ENCODE measurements at places on chromosomes 3 and 15.
A peak's percentile ranks its signal among the peaks of the same experiment; 100 is the strongest.

DNA sequence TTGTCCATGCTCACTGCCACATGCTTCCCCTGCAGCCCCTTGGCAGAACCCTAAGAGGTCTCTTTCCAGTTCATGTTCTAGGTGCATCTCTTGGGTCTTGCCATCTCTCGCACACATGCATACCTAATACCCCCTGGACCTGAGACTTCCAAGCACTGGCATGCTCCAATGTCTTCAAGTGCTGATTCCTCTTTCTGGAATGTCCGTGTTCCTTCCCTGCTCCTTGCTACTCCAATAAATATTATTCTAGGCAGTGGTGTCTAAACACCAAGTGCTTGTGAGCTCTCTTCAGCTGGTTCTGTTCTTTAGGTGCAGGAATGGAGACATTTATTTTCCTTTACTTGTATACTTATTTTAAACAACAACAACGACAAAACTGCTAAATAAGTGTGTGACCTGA is 370.1 kb downstream of the LPP start:
- no peak for DNase-seq

DNA sequence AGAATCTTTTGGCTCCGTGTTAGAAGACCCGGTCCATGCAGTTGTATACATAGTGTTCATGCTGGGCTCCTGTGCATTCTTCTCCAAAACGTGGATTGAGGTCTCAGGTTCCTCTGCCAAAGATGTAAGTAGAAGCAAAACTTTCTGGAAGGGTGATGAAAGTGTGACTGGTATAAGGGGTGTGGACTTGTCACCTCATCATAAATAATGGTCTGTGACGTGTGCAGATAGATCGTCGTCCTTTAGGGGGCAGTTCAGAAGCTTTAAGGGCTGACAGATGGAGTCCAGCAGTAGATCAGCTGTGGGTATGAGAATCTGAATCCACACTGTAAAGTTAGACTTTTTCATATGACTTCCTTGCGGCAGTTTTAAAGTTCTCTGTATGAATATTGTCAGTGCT is 15.3 kb downstream of the SEC61A1 start:
- DNase-seq = no peak

DNA sequence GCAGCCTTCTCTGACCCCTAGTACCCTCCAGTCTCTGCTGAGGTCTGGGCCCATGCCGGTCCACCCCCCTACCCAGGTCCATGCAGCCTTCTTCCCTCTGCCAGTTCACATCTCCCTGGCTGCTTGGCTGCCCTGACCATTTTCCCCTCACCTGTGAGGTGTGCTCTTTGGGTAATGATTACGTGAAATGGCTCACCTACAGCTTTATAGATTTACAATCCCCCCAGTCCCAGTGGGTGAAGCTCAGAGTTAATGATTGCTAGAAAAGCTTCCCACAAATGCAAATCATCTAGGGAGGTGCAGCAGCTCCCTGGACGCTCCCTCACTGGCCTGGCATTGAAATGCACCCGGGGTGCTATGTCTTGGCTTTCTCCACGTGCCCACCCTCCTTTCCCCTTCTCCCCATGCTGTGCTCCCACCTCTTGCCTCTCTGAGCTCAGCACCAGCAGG is 18.7 kb downstream of the PAQR5 start:
- no peak for DNase-seq

DNA sequence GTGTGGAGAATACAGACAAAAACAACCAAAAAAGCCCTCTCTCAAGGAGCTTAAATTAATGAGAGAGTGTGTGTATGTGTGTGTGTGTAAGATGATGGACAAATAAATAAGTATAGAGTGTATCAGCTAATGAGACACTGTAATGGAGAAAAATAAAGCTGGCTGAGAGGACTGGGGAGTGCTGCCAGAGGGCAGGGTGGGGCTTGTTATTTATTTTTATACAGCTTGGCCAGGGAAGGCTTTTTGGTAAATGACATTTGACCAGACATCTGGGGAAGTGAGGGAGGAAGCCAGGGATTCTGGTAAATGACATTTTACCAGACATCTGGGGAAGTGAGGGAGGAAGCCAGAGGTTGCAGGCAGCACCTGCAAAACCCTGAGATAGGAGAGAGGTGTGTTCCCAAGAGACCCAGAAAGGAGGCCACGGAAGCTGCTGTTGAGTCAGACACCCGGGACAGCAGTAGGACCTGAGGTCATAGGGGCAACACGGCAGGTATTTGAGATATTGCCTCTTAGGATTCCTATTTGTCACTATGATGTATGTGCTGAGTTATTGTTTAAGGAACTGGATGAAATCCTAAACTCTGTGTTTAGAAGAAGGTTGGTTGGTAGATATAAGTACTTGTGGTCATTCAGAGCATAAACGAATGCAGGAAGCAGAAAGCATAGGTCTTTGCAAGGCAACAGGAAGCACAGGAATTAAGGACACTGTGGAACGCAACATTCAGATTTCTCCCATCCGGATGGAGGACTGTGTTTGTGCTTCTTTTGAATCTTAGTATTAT is 2.7 kb downstream of the SV2B start:
- no peak for DNase-seq

GRCh38 chr3:54547051-54547450 is 380.8 kb downstream of the LRTM1 start:
- no peak for DNase-seq

DNA sequence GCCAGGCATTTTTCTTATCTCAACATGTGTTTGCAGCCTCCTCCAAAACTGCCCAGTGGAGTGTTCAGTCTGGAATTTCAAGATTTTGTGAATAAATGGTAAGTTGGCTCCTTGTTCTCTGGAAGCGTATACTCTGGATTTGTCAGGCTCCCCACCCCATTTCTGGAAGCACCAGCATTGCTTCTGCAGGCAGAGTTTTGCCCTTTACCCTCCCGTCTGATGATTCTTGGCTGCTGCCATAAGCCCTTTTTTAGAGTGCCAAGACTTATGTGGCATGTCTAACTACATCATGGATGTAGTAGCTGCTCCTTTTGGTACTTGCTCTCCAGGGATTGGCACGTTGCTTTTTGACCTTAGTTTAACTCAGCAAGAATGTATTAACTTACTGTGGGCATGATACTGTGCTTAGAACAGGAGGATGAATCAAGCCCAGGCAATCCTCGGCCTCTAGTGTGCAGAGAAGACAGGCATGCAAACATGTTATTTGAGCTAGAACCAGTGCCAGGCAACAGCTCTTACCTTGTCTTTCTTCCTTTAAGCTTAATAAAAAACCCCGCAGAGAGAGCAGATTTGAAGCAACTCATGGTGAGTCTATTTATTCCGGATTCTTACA is 8.3 kb downstream of the SNAPC5 start:
- no peak for DNase-seq

DNA sequence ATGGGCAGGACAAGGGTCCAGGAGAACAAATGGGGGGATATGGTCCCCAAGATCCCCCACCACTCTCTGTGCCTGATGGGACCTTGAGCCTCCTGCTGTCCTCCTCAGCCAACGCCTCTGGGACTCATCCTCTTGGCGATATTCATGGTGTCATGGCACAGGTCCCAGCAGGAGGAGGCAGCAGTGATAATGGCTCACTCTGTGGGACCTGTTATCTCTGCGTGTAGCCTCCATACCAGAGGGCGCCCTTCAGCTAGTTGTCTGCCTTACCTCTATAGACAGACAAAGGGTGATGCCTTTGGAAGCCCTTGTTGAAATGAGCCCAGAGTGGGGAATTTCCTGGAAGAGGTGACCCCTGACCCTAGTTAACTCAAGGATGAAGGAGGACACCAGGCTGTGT is 7.4 kb downstream of the ZBTB47 start:
- DNase-seq = no peak

DNA sequence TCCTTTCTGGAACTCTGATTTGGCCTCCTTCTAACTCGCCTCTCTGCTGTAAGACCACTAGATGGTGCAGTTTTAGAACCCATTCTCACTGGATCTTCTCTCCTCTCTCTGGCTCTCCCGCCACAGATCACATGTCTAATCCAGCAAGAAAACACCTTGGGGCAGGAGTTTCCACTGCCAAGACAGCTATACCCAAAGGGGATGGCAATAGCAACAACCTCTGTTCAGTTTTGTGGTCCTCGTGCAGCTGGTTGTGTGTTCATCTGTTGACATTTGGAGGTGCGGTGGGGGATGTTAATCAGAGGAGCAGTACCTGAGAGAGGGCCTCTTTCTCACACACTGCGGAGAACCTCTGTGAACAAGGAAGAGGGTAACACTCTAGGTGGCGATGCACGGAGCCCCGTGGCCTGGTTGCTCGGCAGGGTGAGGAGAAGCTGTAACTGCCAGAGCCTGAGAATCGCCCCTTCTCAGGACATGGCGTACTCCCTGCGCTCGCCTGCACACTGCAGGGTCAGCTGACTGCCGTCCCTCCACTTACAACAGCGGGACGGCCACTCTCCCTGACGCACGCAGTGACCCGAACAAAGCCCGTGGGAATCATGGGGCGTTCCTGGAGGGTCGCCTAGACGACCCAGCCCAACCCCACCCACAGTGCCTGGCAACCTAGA is at the start of gene TEX55:
Gene TEX55 (plus strand): TSS at position 666 of the 668 bp plus-strand sequence. CDS start 25 bp downstream, outside the sequence.
- peak; percentile 50 for DNase-seq

- DNase-seq = no peak
These were observed 122.2 kb downstream of the KLHL25 start for GRCh38 chr15:85672332-85673084.

DNA sequence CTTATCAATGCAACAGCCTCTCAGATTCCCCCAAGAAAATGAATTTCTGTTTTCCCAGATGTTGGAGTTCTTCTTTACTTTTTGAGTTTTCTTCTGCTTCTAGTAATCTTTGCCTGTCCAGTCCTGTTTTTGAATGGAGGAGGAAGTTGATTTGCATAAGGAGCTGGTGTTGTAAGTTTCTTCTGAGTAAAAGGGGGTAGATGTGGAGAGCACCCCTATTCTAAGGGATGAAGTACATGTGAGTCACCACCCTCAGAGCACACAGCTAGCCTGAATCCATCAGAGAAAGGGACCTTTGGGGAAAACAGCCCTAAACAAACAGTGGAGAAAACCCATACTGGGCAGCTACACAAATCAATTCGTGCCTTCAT is 34.5 kb downstream of the ACAA1 start:
- DNase-seq = no peak

DNA sequence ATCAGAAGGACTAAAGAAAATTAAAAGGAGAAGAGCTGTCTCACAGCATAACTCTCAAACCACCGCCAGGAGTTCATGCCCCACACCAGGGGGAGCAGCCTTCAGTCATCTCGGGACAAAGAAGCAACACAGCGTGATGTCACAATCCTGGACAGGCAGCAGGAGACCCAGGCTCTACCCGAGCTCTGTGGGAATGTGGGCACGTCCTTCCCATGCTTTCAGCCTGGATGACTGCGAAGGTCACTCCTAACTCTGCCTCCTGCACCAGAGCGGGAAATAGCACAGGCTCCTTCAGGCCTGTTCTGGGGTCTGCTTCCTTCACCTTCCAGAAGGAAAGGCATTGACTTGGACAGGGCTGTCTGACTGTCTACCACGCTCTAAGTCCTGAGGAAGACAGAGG is 31.3 kb downstream of the NOX5 start:
- DNase-seq = no peak

- DNase-seq = no peak
These were observed 16.8 kb downstream of the GJD2 start for GRCh38 chr15:34738002-34738401.

DNA sequence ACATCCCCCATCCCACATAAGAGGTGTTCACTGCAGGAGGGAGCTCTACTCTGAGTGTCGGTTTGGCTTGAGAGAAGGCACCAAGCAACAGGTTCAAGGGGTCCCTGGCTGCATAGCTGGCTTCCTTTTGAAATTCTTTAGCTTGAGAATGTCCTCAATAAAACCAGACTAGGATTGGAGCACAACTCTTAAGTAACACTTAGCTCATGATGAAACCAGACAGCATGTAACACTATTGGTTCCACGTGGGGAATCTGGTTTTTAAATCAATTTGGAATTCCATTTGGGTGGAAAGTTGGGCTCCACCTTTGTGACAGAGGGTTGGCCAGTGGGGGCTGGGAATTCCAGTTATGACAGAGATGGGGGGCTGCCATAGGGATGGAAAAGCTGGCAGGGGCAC is 281.2 kb downstream of the TLE3 start:
- no peak for DNase-seq

DNA sequence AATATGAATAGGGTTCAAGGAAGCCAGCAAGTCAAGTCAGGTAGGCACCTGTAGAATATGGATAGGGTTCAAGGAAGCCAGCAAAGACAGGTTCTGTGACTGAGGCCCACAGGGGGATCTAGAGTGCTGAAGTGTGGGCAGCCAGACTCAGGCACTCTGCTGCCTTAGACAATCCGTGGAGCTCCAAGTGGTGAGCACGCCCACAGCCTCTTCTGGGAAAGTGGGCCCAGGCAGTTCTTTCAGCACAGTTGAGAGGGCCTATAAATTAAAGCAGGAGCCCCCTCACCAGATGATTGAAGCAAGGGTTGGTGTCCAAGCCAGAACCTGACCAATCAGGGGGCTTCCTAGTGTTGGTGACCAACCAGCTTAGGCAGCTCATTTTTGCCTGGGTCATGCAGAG is 51.0 kb downstream of the ANP32A start:
- DNase-seq = no peak

DNA sequence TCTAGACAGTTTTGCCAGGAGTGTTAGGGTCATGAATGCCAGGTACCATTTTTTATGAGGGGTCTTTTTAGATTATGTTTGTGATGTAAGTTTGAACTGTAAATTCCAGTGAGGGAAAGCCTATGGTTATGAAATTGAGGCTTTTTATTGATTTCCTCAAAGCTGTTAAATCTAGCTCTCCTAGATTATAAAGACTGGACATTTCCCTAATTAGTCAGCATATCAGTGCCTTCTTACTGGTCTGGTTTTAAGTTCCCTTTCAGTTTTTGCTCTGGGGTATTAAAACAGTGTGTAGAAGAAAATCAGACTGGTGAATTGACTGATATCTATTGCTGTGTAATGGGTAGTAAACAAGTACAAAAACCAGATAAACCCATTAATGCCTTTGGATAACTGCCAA is 39.2 kb downstream of the LRRC49 start:
- no peak for DNase-seq

GRCh38 chr3:158735296-158736033 is 3.2 kb upstream of the RARRES1 start:
- no peak for DNase-seq

DNA sequence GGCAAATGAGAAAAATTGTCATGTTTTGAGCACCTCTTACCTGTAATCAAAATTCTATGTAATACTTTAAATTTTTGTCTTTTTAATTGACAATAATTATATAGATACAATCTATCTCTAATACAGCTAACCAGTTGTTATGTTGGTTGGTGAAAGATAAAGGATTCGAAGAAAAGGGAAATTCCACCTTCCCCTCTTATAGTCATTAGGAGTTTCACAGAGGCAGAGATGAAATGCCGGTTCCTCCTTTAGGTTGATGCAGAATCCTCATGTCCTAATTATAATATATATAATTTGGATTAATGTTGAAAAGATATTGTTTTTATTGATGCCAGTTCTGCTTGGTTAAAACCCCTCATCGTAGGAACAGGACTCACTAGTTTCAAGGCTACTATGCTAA is 67.1 kb downstream of the LRCH3 start:
- DNase-seq = no peak

DNA sequence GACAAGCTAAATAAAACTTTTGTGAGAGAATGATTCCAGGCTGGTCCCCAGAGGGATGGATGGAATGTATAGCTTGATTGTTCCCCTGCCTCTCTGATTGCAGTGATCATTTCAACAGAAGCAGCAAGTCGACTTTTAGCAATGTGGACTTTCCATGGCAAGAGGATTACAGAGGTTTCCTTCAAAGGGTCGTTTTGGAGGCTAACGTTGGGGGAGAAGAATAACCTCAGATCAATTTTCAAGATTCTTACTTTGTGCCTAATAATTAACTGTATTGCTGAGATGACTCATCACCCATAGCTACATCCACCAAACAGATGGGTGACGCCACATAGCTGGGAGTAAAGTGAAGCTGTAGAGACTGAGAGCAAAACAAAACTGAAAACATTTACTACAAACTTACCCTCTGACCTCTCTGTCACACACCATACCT is 79.9 kb downstream of the GTPBP8 start:
- DNase-seq = no peak

GRCh38 chr3:8709801-8710507 is 23.6 kb upstream of the CAV3 start:
- peak; percentile 63 for DNase-seq

Measured in NCI-H748 treated with DMSO at 0.1 percent for 48 hours (cell line).